Ovary (tissue), 10 donors: ENCODE measurements at places on chromosomes 13 and 19. TPM values are rescaled to one million over a fixed set of nuclear protein-coding genes. Genes with fewer than 3 reads are reported as not detected.

The FLT3LG gene
- 12.2 TPM for total RNA-seq

The SWSAP1 gene
- total RNA-seq: 2.5 TPM

The TMC4 gene
- total RNA-seq: 103 TPM

The C5AR1 gene
- 10.0 TPM for total RNA-seq

The DMRTC2 gene
- total RNA-seq: not detected

The ACER1 gene
- total RNA-seq: 0.15 TPM

The F2RL3 gene
- 2.1 TPM for total RNA-seq

The ADGRE3 gene
- not detected for total RNA-seq

The CIRBP gene
- total RNA-seq: 855 TPM

The TEX101 gene
- not detected for total RNA-seq

The IRGC gene
- total RNA-seq: not detected
